ENCODE measurements at places on chromosomes 12 and 14.

DNA sequence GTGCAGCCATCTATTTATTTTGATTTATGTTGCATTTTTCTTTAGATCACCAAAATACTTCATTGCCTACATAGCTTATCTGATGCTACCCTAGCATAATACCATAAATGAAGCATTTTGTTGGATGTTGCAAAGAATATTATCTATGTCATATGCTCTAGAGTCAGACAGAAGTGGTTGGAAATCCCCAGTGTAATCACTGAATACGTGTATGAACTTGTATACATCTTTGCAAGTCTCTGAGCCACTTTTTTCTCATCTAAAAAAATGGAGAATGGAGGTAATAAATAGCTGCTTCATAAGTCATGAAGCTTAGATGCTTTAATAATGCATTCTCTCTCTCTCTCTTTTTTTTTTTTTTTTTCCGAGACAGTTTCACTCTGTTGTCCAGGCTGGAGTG, 18.5 kb downstream of the EVL start:
- no peak for DNase-seq

DNA sequence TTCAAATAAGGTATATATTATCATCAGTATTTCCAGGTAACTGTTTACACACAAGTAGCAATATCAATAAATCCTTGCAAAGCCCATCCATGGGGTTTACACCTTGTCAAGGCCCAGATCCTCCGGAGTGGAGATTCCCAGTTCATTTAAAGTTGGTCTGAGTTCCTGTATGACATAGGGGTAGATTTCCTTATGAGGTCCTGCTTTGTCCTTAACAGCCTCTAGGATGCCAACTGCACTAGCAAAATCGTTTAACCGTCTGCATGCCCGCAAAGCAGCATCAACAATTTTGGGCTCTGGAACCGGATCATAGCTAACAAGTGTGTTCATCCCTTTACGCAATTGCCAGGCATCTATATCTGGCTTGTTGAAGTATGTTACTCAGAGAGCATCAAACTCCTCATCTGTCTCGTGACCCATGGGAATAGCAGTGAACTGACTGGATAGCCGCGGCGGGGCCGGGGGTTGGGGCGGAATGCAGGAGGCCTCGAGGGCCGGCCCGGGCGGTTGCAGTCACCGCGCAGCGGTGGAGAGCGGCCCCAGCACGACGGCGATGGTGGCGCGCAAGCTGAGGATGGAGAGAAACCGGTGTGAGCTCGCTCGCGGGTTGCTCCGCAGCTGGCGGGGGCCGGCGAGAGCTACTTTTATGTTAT, 30.6 kb upstream of the FBXO34 start:
- no peak for DNase-seq

- DNase-seq: no peak
These were observed 73.9 kb downstream of the ANO4 start for GRCh38 chr12:100868487-100868886.

DNA sequence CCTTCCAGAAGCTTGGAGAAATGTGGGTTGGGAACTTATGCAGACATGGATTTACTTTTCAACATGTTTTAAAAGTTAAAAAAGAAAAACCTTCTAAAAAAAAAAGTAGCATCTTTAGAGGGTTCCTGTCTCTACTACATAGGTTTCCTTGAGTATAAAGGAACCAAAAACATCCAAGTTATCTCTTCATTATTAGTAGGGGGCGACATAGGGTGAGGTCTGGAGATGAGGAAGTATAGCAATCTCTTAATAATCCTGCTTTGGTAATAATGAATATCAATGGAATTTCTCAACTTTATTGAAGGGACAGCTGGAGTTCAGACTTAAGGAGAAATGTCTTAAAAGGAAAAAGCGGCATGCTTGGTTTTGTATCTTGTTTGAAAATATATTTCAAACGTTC, 6.5 kb upstream of the PLXNC1 start:
- DNase-seq: no peak

GRCh38 chr12:107514887-107515445, 170.6 kb upstream of the PWP1 start:
- DNase-seq: no peak

DNA sequence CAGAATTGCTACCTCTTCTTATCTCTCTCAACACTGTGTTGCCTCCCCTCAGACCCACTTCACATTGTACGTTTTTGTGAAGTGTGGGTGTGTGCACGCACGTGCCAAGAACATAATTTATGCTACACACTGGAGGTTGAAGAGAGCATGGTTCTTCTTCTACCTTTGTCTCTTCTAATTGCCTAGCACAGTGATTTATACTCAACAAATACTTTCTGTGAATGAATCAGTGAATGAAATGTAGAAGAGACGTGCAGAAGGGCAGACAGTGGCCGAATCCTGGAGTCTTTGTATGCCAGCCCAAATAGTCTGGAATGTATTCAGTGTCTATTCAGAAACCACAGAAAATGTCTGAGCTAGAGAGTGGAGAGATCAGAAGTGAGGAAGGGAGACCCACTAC, 4.6 kb upstream of the SAMD4A start:
- DNase-seq: no peak

DNA sequence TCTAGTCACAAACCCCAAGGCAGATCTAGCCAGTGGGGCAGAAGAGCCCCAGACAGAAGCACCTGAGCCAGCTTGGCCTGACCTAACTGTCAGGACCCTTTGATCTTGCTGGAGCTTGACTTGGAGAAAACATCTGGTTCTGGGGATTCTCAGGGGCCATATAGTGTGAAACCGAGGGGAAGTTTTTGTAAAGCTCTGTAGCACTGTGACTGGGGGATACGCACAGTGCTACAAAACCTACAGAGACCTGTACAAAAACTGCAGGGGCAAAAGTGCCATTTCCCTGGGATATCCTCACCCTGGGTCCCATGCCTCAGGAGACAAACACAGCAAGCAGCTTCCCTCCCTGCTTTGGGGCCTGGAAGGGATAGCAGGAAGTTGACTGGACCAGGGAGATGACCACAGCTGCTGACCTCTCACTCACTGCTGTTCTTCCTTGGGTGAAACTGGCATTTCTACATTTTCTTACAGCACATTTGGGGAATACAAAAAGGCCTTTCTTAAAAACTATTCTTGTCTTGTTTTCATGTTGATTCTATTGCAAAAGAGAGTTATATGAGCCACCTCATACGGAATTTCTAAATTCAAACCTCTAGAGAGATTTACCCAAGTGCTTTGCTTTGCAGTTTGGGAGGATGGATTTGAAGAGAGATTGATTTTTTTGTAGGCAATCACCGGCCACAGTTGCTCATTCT, 140.0 kb downstream of the DAD1 start:
- no peak for DNase-seq

DNA sequence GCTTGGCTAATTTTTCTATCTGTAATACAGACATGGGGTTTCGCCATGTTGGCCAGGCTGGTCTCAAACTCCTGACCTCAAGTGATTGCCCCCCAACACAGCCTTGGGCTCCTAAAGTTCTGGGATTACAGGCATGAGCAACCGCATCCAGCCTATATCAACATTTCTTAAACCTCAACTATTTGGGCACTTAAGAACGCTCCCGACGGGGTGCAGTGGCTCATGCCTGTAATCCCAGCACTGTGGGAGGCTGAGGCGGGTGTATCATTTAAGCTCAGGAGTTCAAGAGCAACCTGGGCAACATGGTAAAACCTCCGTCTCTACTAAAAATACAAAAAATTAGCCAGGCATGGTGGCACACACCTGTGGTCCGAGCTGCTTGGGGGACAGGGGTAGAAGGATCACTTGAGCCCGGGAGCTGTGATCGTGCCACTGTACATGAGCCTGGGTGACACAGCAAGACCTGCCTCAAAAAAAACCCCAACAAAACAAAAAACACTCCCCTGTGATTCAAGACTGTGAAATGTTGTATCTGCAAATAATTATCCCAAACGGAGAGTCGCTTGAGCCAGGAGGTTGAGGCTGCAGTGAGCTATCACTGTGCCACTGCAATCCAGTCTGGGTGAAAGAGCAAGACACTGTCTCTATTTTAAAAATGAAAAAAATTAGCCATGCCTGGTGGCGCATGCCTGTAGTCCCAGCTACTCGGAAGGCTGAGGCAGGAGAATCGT, 21.5 kb downstream of the PPTC7 start:
- no peak for DNase-seq

- no peak for DNase-seq
These were observed 10.6 kb downstream of the SSPN start for GRCh38 chr12:26205941-26206340.

DNA sequence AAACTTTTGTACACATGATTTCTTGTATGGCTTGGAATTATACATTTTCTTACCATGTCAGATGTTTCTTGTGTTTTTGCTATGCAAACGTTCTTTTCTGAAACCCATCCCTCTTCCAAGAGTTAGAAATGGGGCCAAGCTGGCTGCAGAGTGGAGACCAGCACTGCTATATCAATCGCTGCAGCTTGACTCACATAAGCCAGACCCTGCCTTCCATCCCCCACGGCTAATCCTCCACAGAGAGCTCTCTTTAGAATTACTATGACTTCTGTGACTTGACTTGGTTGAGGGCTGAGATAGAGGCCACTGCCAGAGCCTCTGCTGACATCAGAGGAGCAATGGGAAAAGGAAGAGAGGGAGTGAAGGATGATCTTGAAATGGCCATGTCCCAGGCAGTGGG, 147.9 kb downstream of the DACT1 start:
- DNase-seq: no peak

DNA sequence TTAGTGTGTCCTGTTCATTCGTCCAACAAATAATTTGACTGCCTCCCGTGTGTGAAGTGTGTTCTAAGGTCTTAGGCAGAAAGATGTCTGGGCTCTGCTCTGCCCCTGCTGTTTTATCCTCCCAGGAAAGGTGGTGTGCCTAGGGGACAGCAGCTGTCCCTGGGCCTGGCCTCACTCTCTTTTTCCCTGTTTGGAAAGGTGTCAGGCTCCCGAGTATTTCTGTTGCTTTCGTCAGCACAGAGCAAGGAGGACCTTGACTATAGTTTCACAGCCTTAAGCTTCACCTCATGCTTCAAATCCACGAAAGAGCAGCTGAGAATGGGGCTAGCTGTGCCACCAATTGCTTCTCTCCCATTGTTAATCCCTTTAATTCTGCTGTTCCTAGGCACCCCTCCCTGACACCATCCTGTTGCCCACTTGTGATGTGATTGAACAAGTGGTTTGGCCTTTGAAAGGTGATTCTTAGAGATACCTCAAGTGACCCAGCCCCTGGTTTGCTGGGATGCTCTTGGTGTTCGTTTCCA, 54.2 kb downstream of the TGFB3 start:
- DNase-seq: no peak
